ENCODE measurements at places on chromosomes 16 and 17.

- no peaks in the 10 kb centered on the region for H3K36me3 ChIP-seq
- no peak overlapping the region for H3K27ac ChIP-seq
- H3K4me1 ChIP-seq: no peaks in the 10 kb centered on the region
- no peak for DNase-seq
- H3K4me3 ChIP-seq: no peak overlapping the region
Observed at GRCh38 chr17:34892461-34893249, 68.6 kb downstream of the CCT6B start.

GRCh38 chr16:10850478-10850850 is 26.5 kb upstream of the CIITA start:
- H3K36me3 ChIP-seq: no peaks in the 10 kb centered on the region
- no peaks in the 10 kb centered on the region for H3K27me3 ChIP-seq
- no peak overlapping the region for H3K27ac ChIP-seq
- H3K4me3 ChIP-seq: no peak overlapping the region

- H3K27me3 ChIP-seq: no peaks in the 10 kb centered on the region
- no peak overlapping the region for H3K4me3 ChIP-seq
- H3K36me3 ChIP-seq: no peaks in the 10 kb centered on the region
- H3K4me1 ChIP-seq: peaks cover 6% of the 10 kb centered on the region
Observed at GRCh38 chr17:48173191-48173984, 65.8 kb downstream of the SNX11 start.

- H3K36me3 ChIP-seq: no peaks in the 10 kb centered on the region
- H3K27ac ChIP-seq: no peak overlapping the region
- no peak overlapping the region for H3K4me3 ChIP-seq
- H3K4me1 ChIP-seq: no peaks in the 10 kb centered on the region
Observed at GRCh38 chr17:28230011-28230410, 89.0 kb upstream of the TMEM97 start.

DNA sequence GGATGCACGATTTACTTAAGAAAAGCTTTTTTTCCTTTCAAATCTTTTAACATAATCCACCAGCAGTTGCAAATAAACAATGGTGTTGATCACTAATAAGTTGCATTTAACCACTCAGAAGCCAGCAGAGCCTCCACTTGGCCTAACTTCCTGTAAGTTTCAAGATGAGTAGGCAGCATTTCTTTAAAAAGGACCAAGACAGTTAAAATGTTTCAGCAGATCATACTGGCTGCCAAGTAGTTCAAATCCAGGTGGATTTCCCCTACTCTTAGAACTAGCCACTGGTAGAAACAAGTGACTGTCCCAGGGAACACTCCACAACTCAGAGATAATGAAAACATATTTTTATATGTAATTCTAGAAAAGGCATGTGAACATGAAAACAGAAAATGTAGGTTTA is 17.0 kb upstream of the RFFL start:
- no peak overlapping the region for H3K4me3 ChIP-seq
- no peak for DNase-seq
- no peaks in the 10 kb centered on the region for H3K36me3 ChIP-seq
- no peaks in the 10 kb centered on the region for H3K27me3 ChIP-seq
